NCI-H2029 treated with DMSO at 0.1 percent for 48 hours (cell line): ENCODE measurements at places on chromosomes 12 and 14.

- DNase-seq, result peak; percentile 95
Observed at GRCh38 chr14:55051423-55052268, at the start of gene MAPK1IP1L. Gene MAPK1IP1L (plus strand): TSS chr14:55051647. CDS start chr14:55061684, 10,037 bp downstream.

GRCh38 chr14:73738518-73739173 is 24.5 kb upstream of the PNMA1 start:
- no peak for DNase-seq

DNA sequence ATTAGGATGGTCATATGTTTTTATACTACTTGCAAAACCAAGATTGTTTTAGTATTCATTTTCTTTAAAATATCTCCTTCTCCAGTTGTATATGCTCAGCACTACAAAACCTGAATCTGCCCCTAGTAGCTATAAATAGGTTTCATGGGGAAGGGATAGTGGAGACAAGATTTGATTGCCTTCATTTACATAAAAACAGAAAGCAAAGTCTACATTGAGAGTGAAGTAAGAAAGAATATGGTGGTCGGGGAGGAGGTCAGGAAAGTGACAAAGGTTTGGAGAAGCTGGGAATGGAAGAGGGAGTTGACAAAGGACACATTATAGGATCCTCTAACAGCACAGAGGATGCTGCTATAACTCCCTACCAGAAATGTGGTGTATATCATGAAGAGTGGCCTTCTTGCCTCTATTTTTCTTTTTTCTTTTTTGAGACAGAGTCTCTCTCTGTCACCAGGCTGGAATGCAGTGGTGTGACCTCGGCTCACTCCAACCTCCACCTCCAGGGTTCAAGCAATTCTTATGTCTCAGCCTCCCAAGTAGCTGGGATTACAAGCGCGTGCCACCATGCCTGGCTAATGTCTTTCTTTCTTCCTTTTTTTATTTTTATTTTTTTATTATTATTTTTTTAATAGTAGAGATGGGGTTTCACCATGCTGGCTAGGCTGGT is 6.6 kb upstream of the LRP6 start:
- no peak for DNase-seq

- DNase-seq, result no peak
Observed at GRCh38 chr12:123384318-123384993, 524 bp downstream of the KMT5A start.

DNA sequence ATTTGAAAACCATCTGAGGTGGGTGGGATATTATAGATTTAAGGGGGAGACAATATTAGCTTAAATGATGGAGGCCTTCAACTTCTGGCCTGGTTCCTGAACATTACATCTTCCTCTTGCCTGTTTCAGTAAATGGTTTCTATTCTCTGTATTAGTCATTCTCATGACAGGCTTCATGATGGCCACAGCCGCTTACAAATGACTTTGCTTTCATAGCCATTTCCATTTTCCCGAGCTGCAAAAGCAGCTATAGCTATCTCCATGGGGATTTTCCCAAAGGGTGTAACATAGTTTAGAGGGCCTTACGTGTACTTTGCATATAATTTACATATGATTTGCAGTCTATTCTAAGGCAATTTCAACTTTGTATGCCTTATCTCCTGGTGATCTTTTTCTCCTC is 121.8 kb downstream of the NRXN3 start:
- no peak for DNase-seq
